ENCODE measurements at places on chromosomes 12 and 14. TPM values are rescaled to one million over a fixed set of nuclear protein-coding genes. Genes with fewer than 3 reads are reported as not detected.

Gene IL26
- total RNA-seq, result not detected

Gene AP5M1
- total RNA-seq, result 38.9 TPM

Gene DAO
- total RNA-seq, result not detected

Gene ASCL1
- not detected for total RNA-seq

Gene KRT79
- total RNA-seq, result 0.07 TPM

Gene RAD51B
- 17.2 TPM for total RNA-seq

Gene CCDC184
- not detected for total RNA-seq

Gene SYNE3
- total RNA-seq, result 4.8 TPM

Gene DPY19L2
- total RNA-seq, result 1.6 TPM

Gene LRRC43
- 0.28 TPM for total RNA-seq

Gene DBX2
- total RNA-seq, result not detected

Gene WASHC3
- 61.9 TPM for total RNA-seq

Gene LRTM2
- total RNA-seq, result not detected

Gene MYH6
- not detected for total RNA-seq

Gene LIN52
- 6.4 TPM for total RNA-seq

Gene MORN3
- 0.50 TPM for total RNA-seq

Gene KRT80
- 80.0 TPM for total RNA-seq

Gene CLBA1
- 11.8 TPM for total RNA-seq

Gene NFE2
- not detected for total RNA-seq

Gene PTPRR
- 0.36 TPM for total RNA-seq

Gene ANO2
- 0.28 TPM for total RNA-seq

Gene POLE2
- total RNA-seq, result 1.4 TPM

Gene ADCY4
- total RNA-seq, result 0.85 TPM

Gene TROAP
- total RNA-seq, result 0.07 TPM

Gene RFX4
- not detected for total RNA-seq

Gene PIP4P1
- total RNA-seq, result 27.3 TPM

Gene DHH
- total RNA-seq, result under 0.01 TPM

Gene KLRC3
- not detected for total RNA-seq

Gene CCDC85C
- 49.6 TPM for total RNA-seq

Gene SLC41A2
- total RNA-seq, result 2.1 TPM

Gene UTP20
- 26.0 TPM for total RNA-seq

Gene RGS6
- not detected for total RNA-seq

Gene IL31
- not detected for total RNA-seq

Gene TC2N
- total RNA-seq, result 45.8 TPM

Gene UBC
- 3,432 TPM for total RNA-seq

Gene CLEC1B
- total RNA-seq, result not detected

Measured in nasal cavity respiratory epithelium epithelial cell of viscerocranial mucosa (primary cell).